Left lung (tissue), 14 donors: ENCODE measurements at places on chromosomes 12 and 14.
A peak's percentile ranks its signal among the peaks of the same experiment; 100 is the strongest.

- H3K27ac ChIP-seq = no peak overlapping the region
- peak; percentile 69 for DNase-seq
- H3K4me3 ChIP-seq = no peak overlapping the region
- no peaks in the 10 kb centered on the region for H3K27me3 ChIP-seq
- no peaks in the 10 kb centered on the region for H3K36me3 ChIP-seq
Measured at GRCh38 chr14:102795060-102795925, 18.0 kb downstream of the TRAF3 start.

DNA sequence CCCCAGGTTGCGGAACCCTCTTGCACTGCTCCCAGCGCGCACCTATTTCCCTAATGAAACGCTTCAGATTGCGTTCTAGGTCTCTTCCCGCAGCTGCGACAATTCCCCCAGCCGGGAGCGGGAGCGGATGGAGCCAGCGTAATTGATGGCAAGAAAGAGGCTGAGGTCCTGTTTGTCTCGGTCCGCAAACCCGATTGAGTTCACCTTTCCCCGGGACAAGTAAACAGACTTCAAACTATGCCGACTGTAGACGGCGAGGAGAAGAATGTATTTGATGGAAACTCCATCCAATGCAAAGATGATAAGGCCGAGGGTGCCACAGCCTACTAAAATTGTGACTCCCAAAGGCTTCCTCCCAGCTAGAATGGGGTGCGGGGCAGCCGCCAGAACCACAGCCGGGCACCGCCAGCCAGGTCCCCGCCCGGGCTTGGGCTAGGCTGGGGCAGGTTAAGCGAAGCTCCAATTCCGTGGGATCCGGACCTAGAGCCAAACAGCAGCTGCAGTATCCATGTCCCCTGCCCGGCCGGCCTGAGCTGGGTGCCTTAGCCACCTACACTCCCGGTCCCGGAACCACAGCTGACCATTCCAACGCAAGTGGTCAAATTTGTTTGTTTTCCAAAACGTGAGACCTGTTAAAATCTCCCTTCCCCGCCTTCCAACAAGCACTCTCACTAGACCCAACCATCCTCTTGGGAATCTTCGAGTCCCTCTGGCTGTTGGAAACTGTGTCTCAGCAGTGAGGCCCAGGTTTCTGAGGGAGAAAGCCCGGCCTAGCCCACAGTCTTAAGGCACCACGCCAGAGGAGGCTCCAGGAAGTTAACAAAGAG, 5.5 kb downstream of the NKX2-1 start:
- H3K4me1 ChIP-seq = no peaks in the 10 kb centered on the region
- H3K36me3 ChIP-seq = no peaks in the 10 kb centered on the region
- peak overlapping the region; percentile 32 for H3K4me3 ChIP-seq
- peak overlapping the region; percentile 78 for H3K27ac ChIP-seq
- peaks cover 98% of the 10 kb centered on the region for H3K27me3 ChIP-seq
- peak; percentile 63 for DNase-seq

GRCh38 chr12:108634341-108634751, 652 bp upstream of the SELPLG start:
- no peak for DNase-seq
- H3K4me3 ChIP-seq = no peak overlapping the region
- H3K36me3 ChIP-seq = no peaks in the 10 kb centered on the region
- H3K4me1 ChIP-seq = peaks cover 28% of the 10 kb centered on the region
- peak overlapping the region; percentile 94 for H3K27ac ChIP-seq

- peaks cover 40% of the 10 kb centered on the region for H3K4me1 ChIP-seq
- H3K27me3 ChIP-seq = peaks cover 13% of the 10 kb centered on the region
- DNase-seq = no peak
- peak overlapping the region; percentile 90 for H3K27ac ChIP-seq
- H3K36me3 ChIP-seq = no peaks in the 10 kb centered on the region
Measured at GRCh38 chr12:10722502-10722904, 620 bp downstream of the YBX3 start.

GRCh38 chr12:51533799-51534198, 57.2 kb upstream of the SCN8A start:
- H3K36me3 ChIP-seq = no peaks in the 10 kb centered on the region
- H3K27me3 ChIP-seq = peaks cover 56% of the 10 kb centered on the region
- no peak overlapping the region for H3K4me3 ChIP-seq
- H3K27ac ChIP-seq = no peak overlapping the region
- no peaks in the 10 kb centered on the region for H3K4me1 ChIP-seq
- DNase-seq = no peak

- no peaks in the 10 kb centered on the region for H3K36me3 ChIP-seq
- DNase-seq = no peak
- H3K4me3 ChIP-seq = no peak overlapping the region
- peaks cover 16% of the 10 kb centered on the region for H3K4me1 ChIP-seq
Measured at GRCh38 chr14:68283378-68284123, 464.0 kb downstream of the RAD51B start.

GRCh38 chr12:90013409-90013808, 304.8 kb upstream of the ATP2B1 start:
- H3K4me1 ChIP-seq = no peaks in the 10 kb centered on the region
- H3K27ac ChIP-seq = no peak overlapping the region
- H3K4me3 ChIP-seq = no peak overlapping the region
- DNase-seq = no peak
- no peaks in the 10 kb centered on the region for H3K27me3 ChIP-seq

GRCh38 chr14:74261288-74261687, 22.0 kb downstream of the VSX2 start:
- H3K27ac ChIP-seq = no peak overlapping the region
- no peaks in the 10 kb centered on the region for H3K36me3 ChIP-seq
- H3K4me3 ChIP-seq = no peak overlapping the region
- H3K27me3 ChIP-seq = peaks cover 29% of the 10 kb centered on the region

DNA sequence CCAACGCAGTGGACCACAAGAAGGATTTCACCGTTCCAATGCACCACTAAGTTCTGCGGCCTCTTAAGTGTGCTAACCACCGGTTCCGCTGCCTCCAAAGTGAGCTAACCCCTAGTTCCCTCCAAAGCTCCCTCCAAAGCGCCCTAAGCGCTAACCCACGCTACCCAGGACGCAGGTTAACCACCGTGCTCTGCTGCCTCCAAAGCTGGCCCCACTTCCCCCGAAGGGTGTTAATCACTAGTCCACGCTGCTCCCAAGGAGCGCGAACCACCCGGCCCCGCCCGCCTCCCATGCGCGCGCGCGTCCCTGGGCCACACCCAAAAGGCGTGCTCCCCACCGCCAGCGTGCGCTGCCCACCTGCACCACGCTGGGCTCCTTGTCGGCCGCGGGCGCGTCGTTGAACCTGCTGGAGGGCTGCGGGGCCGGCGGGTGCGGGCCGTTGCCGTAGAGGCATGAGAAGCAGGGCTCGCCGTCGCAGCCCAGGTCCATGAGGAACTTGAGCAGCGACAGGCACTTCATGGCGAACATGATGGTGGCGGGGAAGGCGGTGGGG, 11.7 kb downstream of the FAM181A start:
- no peaks in the 10 kb centered on the region for H3K4me1 ChIP-seq
- H3K36me3 ChIP-seq = no peaks in the 10 kb centered on the region
- peaks cover 60% of the 10 kb centered on the region for H3K27me3 ChIP-seq
- DNase-seq = no peak
- no peak overlapping the region for H3K4me3 ChIP-seq

DNA sequence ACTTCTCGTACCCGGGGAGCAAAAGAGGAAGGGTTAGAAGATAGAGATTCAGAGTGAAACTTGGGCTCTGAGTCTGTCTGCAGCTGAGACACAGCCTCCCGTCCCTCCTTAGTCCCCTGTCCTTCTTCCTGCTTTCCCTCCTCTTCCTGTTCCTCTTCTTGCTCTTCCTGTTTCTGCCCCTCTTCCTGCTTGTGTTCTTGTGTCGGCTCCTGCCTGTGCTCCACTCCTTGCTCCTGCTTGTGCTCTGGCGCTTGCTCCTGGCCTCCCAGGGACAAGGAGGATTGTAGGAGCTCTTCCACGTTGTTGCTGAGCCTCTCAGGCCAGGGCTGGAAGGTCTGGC, 3.0 kb downstream of the ACRBP start:
- no peaks in the 10 kb centered on the region for H3K36me3 ChIP-seq
- H3K4me3 ChIP-seq = peak overlapping the region; percentile 9
- H3K27ac ChIP-seq = peak overlapping the region; percentile 65
- no peak for DNase-seq
- H3K27me3 ChIP-seq = no peaks in the 10 kb centered on the region

GRCh38 chr14:76761960-76762410, 717 bp downstream of the VASH1 start:
- peak overlapping the region; percentile 80 for H3K27ac ChIP-seq
- no peak for DNase-seq
- no peaks in the 10 kb centered on the region for H3K36me3 ChIP-seq
- H3K27me3 ChIP-seq = peaks cover 42% of the 10 kb centered on the region
- peak overlapping the region; percentile 71 for H3K4me3 ChIP-seq
- peaks cover 6% of the 10 kb centered on the region for H3K4me1 ChIP-seq

GRCh38 chr12:12976366-12976765, 23.7 kb downstream of the HEBP1 start:
- no peak for DNase-seq
- no peaks in the 10 kb centered on the region for H3K27me3 ChIP-seq
- H3K4me3 ChIP-seq = no peak overlapping the region
- H3K27ac ChIP-seq = peak overlapping the region; percentile 55
- H3K36me3 ChIP-seq = peaks cover 60% of the 10 kb centered on the region

GRCh38 chr12:56216461-56216860, 5.3 kb downstream of the RNF41 start:
- H3K27ac ChIP-seq = no peak overlapping the region
- no peaks in the 10 kb centered on the region for H3K27me3 ChIP-seq
- no peak for DNase-seq
- H3K4me1 ChIP-seq = no peaks in the 10 kb centered on the region
- no peak overlapping the region for H3K4me3 ChIP-seq

DNA sequence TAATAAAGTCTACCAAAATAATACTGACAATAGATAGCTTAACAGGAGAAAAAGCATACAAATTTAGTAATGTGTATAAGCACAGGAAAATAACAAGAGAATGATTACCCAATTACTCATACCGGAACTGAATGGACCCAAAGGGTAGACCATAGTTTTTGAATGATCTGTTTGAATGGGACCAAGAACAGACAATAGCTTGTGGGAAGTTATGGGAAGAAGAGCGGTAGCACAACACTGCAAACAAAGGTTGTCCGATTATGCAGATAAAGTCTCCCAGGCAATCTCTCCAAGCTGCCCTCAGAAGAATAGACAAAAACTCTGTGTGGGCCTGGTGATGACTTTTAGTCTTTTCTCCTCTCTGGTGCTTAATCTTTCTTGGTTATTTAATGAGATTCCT, 96.6 kb upstream of the NEDD1 start:
- H3K4me3 ChIP-seq = no peak overlapping the region
- H3K36me3 ChIP-seq = no peaks in the 10 kb centered on the region
- peak overlapping the region; percentile 14 for H3K27ac ChIP-seq
- no peak for DNase-seq

DNA sequence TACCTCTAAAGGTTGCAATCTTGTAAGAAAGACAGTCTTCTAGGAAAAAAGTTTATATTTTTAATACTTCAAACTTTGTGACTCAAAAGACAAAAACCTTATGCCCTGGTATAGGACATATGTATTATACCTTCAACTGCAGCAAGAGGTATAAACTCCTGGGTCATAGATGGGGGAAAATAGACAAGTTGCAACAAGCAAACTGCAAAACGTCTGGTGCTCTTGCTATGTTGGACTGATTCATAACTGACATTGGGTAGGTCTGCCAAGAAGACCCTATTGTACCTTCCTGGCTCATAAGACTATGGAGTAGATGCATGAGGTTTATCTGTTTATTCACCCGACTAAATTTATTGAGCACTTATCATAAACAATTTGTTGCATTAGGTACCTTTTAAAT, 40.9 kb downstream of the BEST3 start:
- no peak overlapping the region for H3K27ac ChIP-seq
- no peaks in the 10 kb centered on the region for H3K4me1 ChIP-seq
- H3K4me3 ChIP-seq = no peak overlapping the region

DNA sequence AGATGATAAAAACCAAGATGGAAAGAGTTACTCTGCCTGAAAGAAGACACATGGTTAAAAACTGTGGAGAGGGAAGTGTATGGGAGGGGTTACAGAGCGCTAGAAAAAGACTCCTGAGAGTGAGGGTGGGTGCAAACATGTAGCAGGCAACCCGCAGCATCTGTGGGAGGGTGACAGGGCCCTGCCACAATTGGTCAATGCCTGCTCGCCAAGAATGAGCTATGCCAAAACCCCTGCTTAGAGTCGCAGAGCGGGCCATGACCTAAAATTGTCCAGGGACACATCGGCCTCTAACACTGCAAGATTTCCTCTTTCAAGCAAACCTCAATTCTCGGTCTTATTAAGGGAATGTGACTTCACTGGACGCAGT, 700 bp downstream of the PRKAG1 start:
- H3K36me3 ChIP-seq = peaks cover 27% of the 10 kb centered on the region
- peaks cover 8% of the 10 kb centered on the region for H3K4me1 ChIP-seq
- H3K4me3 ChIP-seq = peak overlapping the region; percentile 83
- H3K27me3 ChIP-seq = no peaks in the 10 kb centered on the region
- peak overlapping the region; percentile 87 for H3K27ac ChIP-seq
- no peak for DNase-seq

DNA sequence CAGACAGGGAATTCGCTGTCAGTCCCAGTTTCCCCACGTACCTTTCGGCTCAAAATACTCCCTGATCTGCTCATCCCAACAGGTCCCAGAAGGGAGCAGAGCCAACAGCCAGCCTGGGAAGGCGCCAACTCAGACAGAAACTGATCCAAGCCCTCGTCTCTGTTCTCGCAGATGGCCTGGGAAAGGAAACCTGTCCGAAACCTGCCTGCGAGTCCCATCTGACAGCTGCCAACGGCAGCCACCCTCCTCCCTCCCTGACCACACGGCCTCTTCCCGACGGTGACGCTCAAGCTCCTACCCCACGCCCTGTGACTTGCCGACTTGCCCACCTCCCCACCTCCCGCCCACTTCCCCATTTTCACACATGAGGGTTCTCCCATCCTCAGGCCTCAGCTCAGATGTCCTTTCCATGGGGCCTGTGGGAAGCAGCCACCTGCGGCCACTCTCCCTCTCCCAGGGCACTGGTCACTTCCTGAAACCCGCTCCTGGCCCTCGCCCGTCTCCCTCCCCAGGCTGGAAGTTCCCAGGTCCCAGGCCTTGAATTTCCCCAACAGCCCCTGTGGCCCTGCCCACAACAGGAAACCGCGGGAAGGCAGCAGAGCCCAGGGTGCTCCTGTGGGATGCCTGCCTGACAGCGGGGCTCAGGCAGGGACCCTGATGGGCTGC, 60.9 kb upstream of the FBRSL1 start:
- peaks cover 23% of the 10 kb centered on the region for H3K4me1 ChIP-seq
- no peak overlapping the region for H3K27ac ChIP-seq
- no peaks in the 10 kb centered on the region for H3K27me3 ChIP-seq
- DNase-seq = no peak

DNA sequence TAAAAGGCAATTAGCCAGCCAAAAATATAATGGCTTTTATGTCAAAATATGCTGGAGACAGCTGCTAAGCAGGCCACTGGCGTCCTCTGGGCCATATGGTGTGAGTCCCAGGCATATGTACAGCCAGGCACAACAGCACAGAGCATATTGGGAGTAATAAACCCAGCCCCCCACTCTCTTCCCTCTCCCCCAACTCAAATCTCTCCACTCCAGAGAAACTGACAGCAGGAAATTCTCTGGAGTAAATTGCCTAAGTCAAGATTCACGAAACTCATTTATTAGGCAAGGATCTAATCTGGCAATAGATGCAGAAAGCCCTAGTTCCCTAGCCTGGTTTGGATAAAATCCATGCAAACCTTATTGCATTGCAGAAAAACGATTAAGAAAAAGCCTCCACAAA, 147.9 kb upstream of the SEL1L start:
- no peaks in the 10 kb centered on the region for H3K36me3 ChIP-seq
- H3K4me1 ChIP-seq = no peaks in the 10 kb centered on the region
- H3K27me3 ChIP-seq = no peaks in the 10 kb centered on the region
- no peak for DNase-seq
